ENCODE measurements at places on chromosomes 4 and X.

DNA sequence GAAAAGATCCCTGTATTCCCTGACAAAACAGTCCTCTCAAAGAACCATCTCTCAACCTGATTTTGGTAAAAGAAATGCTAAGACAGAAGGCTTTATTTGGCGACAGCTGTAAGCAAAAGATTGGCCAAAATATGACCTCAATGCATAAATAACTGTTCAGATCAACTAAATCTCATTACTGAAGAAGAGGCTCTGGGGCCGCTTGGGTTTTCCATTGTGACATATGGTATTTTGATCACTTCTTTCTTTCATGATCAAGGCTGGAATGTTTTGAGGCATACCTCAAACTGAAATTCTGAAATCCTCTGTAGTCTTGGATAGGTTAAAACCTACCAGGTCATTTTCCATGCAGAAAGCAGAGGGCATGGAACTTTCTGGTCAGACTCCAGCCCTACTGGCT is 106.3 kb downstream of the C4orf51 start:
- no peak for DNase-seq

DNA sequence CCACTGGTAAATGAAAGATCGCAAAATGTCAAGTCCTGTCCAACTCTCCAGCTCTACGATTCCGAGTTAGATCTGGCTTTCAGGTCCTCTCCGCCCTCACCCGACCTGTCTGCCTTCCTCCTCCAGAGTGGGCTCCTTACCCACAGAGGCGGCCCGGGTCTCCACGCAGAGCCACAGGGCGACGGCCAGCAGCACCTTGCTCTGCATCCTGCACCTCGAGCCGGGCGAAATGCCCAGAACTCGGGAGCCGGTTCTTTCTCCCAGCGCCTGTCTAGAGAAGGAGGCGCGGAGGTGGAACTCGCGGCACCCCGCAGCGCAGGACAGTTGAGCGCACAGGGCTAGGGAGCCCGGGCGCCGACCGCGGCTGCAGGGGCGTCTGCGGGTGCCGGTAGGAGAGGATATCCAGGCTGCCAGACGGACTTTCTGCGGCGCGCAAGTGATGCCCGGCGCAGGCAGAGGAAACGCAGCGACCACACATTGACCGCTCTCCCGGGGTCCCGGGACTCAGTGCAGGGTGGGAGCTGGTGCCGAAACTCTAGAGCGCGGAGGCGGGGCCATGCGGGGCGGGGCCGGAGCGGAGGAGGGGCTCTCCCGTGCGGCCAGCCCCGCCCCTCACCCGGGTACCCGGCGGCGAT is at the start of gene KDR:
Gene KDR (minus strand): TSS at position 509 of the 635 bp plus-strand sequence. CDS start 302 bp downstream, at position 207.
- DNase-seq, result no peak

DNA sequence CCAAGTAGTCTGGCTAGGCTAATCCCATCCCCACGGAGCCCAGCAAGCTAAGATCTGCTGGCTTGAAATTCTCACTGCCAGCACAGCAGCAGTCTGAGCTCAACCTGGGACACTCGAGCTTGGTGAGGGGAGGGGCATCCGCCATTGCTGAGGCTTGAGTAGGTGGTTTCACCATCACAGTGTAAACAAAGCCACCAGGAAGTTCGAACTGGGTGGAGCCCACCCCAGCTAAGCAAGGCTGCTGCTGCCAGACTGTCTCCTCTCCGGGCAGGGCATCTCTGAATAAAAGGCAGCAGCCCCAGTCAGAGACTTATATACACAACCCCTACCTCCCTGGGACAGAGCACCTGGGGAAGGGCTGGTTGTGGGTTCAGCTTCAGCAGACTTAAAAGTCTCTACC is 639.6 kb downstream of the IQCM start:
- DNase-seq, result no peak

- no peak for DNase-seq
Observed at GRCh38 chr4:102299354-102300107, 45.8 kb downstream of the SLC39A8 start.

DNA sequence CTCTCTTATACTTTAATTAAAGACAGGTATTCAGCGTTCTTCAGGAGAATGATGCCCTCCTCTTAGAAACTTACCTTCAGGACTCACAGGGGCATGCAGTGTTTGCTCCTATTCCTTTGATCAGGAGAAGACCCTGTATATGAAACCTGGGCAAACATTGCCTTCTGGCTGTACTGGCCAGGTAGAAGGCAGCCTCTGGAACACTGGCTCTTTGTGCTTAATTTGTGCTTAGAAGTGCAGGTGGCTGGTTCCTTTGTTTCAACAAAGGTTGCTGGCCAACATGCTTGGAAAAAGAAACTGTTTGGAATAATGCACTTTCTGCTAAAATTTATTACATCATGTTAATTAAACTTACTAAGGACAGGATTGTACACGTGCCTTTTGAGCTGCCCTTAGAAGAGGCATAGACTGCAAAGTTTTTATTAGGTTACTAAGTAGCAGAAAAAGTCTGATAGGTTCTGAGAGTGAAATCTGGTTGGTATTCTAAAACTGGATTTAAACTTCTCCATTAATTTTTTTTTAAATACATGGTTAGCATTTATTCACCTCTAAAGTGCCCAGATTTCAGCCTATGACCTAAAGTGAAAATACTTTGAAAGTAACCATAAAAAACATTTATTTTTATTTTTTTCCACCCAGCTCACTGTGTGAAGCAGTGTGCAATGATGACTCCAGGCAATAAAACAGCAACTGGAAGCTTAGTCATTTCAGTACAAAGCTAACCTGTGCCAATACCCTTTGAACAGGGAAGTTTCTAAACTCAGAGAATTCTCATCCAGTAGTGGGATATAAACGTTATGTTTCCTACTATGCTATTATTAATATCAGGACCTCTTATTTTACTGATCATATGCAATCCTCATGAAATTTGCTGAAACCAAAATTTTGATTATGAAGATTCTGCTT is 11.3 kb downstream of the RASSF6 start:
- DNase-seq, result no peak

DNA sequence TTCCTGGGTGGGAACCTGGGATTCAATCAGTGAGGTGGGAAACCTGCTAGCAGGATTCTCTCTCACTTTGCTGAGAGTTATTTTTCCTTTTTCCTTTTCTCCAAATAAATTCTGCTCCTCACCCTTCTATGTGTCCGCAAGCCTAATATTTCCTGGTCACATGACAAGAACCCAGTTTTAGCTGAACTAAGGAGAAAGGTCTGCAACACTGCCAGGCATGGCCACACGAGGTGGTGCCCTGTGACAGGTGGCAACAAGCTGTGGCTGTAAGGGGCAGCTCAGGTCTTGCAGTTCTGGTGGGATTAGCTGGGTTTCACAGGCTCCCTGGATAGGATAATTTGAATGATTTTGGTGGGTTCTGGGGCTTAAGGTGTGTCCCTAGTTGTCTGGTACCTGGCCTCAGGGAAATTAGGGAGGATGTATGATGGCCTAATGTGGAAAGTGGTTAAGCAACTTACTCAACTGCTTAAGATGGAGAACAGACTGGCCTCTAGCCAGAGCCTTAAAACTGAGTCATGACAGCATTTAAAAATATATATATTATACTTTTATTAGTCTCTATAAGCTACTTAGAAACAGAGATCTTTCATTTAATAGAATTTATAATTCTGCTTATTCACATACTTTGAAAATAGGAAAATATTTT is 215.0 kb downstream of the IL15 start:
- DNase-seq, result no peak

- DNase-seq, result no peak
Observed at GRCh38 chrX:78476701-78477100, 149.3 kb upstream of the CYSLTR1 start.

- no peak for DNase-seq
Observed at GRCh38 chr4:8746523-8747466, 124.8 kb downstream of the HMX1 start.

DNA sequence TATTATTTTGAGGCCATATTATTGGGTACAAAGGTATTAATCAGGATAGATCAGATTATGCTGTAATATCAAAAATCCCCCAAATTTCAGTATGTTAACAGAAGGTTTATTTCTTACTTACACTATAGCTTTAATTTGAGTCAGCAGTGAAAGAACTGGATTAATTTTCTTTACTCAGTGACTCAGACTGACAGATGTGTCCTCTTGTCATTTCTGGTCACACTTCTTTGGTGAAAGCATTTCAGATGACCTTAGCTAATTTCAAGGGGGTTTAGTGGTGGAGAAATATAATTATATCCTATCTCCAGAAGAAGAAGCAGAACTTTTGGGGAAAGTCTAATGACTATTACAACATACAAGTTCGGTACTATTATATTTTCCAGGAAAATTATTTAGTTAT is 12.4 kb downstream of the DDIT4L start:
- no peak for DNase-seq

DNA sequence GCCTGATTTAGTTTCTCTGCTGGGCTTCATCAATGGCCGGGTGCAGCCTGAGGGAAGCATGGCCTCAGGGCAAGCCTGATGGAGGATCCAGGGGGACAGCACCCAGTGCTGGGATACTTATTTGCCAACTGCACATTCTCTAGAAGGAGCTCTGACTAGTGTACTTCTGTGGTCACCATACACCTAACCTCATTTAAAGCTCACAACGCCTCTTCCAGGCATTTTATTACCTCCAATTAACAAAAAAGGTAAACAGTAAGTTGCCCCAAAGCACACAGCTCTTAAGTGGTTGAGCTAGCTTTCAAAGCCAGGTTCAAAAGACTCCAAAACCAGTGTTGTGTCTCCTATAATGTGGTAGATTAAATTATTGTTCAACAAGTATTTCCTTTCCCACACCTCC is 26.8 kb upstream of the ATXN3L start:
- DNase-seq, result no peak

GRCh38 chr4:81198609-81199008 is 16.4 kb downstream of the PRKG2 start:
- DNase-seq, result no peak

GRCh38 chr4:1382776-1383727 is 23.2 kb downstream of the NKX1-1 start:
- DNase-seq, result no peak

DNA sequence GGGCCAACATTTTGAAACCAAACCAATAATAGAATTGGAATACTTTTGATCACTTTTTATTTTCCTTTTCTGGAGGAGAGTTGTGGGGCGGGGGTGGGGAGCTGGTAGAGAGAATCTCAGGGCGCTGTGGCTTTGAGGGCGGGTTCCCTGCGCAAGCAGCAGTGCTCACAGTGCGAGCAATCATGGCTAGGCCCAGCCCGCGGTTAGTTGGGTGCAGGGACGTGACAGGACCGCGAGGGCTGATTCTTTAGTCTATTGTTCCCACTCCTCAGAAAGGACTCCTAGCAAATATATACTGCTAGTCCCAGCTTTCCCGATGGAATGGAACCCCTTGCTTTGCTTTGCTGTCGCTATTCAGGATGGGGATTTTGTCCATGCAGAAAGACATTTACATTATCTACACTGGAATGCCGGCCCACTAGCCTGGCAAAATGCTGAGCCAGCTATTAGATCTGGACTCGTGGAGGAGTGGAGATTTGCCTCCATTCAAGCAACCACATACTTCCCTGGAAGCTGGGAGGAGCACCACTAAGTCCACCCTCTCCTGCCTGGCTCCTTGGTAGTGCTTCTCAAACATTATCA is 23.9 kb upstream of the APLN start:
- peak; percentile 14 for DNase-seq

- DNase-seq, result no peak
Observed at GRCh38 chrX:39773923-39774773, 323.6 kb downstream of the BCOR start.

GRCh38 chr4:184940500-184940899 is 77.8 kb upstream of the HELT start:
- DNase-seq, result no peak

DNA sequence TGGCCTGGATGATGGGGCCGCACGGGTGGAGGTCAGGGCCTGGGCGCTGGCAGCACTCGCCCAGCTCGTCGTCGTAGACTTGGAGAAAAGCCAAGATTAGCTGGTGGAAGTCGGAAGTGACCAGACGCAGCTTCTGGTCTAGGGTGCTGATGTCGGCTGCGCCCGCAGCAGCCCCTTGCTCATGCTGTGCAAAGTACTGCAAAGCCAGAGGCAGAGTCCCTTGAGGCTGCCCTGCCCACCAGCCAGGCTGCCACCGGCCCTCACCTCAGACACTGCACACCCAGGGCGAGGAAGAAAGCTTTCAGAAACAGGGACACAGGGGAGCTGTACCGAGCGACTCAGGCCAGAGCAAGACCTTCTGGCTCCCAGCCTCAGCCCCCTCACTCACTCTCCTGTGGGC is 9.7 kb upstream of the TREX2 start:
- DNase-seq, result no peak

DNA sequence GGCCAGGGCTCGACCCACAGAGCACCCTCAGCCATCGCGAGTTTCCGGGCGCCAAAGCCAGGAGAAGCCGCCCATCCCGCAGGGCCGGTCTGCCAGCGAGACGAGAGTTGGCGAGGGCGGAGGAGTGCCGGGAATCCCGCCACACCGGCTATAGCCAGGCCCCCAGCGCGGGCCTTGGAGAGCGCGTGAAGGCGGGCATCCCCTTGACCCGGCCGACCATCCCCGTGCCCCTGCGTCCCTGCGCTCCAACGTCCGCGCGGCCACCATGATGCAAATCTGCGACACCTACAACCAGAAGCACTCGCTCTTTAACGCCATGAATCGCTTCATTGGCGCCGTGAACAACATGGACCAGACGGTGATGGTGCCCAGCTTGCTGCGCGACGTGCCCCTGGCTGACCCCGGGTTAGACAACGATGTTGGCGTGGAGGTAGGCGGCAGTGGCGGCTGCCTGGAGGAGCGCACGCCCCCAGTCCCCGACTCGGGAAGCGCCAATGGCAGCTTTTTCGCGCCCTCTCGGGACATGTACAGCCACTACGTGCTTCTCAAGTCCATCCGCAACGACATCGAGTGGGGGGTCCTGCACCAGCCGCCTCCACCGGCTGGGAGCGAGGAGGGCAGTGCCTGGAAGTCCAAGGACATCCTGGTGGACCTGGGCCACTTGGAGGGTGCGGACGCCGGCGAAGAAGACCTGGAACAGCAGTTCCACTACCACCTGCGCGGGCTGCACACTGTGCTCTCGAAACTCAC is 3.6 kb downstream of the MID1IP1 start:
- DNase-seq, result no peak

GRCh38 chr4:35541146-35541887 is 703.0 kb downstream of the ARAP2 start:
- no peak for DNase-seq

DNA sequence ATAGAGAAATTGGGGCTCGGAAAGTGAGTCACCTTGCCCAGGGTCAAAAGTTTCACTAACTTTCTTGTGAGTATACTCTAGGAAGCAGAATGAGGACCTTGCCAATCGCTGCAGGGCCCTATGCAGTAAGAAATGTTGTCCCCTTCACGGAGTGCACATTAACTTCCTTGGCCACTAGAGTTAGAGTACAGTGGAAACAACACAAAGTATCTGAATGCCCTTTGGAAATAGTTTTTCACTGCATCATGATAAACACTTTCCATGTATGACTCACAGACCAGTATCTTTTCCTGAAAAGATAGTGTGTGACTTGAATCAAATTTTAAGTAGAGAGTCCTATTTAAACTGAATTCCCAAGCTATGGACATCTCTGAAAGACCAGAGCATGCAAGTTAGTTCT is 45.5 kb upstream of the STK26 start:
- no peak for DNase-seq

DNA sequence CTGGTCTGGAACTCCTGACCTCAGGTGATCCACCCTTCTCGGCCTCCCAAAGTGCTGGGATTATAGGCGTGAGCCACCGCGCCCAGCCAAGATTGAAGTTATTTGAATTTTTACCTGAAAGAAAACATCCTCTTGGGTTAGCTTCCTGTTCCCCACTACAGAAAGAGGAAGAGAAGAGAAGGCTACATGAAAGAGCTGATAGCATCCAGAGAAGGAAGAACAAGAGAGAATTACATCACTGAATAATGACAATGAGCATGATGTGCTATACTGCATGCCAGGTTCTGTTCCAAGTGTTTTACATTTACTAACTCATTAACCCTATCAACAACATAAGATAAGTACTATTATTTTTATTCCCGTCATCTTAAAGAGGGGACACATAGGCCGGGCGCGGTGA is 11.5 kb upstream of the TBC1D1 start:
- peak; percentile 41 for DNase-seq
